Head of caudate nucleus (tissue), 42 donors: ENCODE measurements at places on chromosomes 2 and 18.

DNA sequence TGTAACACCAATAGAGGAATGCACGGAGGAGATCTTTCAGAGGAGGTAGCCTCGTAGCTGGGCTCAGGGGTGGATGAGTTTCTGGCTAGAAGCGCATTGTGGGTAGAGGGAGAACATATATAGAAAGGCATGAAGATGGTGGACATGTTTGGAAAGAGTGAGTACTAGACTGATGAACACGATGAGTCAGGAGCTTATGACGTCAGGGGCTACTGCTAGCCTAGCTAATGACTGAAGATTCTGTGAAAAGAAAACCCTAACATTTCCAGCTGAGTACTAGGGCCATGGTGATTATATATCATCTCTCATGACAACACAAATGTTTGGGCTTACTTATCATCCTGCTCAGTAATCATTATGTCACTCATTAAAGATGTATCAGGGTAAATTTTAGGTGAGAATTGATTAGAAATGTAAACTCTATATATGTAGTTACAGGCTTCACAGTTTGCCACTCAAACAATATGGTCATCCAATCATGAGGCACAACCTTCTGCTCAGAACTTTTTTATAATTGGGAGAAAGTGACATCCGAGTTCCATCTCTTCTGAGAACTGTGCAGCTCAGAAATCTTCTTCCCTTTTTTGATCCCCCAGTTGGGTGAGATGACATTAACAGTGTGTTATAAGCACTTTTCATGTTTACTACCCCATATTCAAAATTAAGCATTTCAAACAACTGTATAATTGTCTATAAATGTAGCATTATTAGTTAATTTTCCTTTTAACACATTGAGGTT, 22.2 kb upstream of the IL1RN start:
- no peak for DNase-seq

- no peak for DNase-seq
These were observed 137.2 kb downstream of the LOXHD1 start for GRCh38 chr18:46519870-46520269.

DNA sequence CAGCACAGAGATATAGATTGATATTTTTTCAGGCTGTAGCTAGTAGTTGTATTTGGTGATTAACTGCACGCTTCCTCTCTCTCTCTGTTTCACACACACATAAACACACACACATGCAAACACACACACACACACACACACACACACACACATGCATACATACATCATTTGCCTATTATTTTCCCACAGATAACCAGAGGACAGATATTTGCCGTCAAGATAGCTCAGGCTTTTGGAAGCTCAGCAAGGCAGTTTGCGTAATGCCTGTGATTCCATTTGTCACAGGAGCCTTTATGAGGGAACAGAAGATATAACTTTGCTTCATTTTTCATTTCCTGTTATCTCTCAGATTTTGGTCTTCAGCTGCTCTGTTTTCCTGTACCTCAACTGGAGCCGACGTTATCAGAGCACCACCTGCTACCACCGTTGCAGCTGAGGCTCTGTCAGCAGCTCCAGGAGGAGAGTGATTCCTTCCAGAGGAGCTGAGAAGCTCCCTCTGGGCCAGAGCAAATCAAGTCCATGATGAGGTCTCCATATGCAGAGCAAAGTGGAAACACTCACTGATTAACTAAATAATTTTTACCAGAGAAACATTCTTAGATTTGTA, 341.9 kb upstream of the PIK3C3 start:
- DNase-seq, result no peak

- no peak for DNase-seq
These were observed 610.0 kb upstream of the CDH2 start for GRCh38 chr18:28786926-28787325.

DNA sequence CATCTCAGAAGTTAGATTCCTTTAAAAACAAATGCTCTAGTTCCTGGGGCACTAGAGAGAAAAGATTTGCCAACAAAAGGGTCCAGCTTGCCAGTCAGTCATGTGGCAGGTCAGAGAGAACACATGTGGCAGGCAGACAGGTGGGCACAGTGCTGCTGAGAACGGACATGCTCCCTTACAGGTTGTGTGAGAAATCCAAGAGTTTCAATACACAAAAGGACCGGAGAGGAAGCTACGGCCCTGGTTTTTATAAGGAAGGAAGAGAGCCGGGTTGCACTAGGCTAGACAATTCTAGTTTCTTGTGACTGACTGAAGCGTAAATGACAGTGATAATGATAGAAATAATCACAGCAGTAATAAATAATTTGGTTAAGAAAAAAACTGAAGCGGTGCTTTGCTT, 18.3 kb downstream of the CDC42EP3 start:
- no peak for DNase-seq
